ENCODE measurements at places on chromosomes 12 and 14.

DNA sequence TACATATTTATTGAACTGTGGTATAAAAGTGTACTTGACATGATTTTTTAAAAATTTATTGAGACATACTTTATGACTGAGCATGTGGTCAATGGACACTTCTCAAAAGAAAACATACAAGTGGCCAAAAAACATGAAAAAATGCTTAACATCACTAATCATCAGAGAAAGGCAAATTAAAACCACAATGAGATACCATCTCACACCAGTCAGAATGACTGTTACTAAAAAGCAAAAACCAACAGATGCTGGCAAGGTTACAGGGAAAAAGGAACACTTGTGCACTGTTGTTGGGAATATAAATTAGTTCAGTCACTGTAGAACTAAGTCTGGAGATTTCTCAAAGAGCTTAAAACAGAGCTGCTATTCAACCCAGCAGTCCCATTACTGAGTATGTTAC, 1177.6 kb downstream of the GALC start:
- H3K27me3 ChIP-seq: no peaks in the 10 kb centered on the region
- no peaks in the 10 kb centered on the region for H3K4me1 ChIP-seq
- no peak for DNase-seq
- H3K27ac ChIP-seq: no peak overlapping the region

DNA sequence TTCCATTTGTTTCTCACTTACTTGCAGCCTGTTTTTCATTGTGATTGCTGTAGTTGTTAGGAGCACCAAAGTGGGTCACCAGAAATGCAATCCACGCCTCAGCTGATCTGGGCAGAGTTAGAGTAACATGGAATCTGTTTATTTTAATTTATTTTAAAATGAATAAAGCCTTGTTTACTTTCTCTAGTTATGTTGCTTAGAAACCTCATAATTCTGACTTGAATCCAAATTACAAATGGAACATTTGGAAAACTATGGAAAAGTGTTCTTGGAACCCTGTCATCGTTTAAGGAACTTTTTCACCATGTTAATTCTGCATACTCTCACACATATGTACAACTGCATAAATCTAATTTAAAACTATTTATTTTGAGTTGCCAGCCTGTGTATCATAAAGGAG, 92.2 kb upstream of the DAAM1 start:
- no peak overlapping the region for H3K4me3 ChIP-seq
- H3K27ac ChIP-seq: no peak overlapping the region
- H3K36me3 ChIP-seq: no peaks in the 10 kb centered on the region

DNA sequence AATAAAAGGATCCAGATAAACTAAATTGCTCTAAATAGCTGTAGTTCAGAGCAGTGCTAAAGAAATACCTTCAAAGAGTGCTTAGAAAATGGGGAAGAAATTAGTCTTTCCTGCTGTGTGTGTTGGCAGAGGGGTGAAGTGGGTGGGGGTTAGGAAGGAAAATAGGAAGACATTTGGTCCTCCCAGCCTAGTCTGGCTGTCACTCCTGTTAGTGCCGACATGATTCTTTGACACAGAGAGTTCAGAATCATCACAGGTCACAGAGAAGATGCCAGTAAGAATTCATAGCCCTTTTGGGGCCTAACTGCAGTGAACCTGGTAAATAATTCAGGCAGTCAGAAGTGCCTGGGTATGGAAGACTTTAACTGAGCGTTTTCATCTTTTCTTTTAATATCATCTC, 74.8 kb downstream of the FLRT2 start:
- peak; percentile 3 for DNase-seq
- H3K4me3 ChIP-seq: no peak overlapping the region
- H3K4me1 ChIP-seq: no peaks in the 10 kb centered on the region
- no peak overlapping the region for H3K27ac ChIP-seq
- no peaks in the 10 kb centered on the region for H3K36me3 ChIP-seq

DNA sequence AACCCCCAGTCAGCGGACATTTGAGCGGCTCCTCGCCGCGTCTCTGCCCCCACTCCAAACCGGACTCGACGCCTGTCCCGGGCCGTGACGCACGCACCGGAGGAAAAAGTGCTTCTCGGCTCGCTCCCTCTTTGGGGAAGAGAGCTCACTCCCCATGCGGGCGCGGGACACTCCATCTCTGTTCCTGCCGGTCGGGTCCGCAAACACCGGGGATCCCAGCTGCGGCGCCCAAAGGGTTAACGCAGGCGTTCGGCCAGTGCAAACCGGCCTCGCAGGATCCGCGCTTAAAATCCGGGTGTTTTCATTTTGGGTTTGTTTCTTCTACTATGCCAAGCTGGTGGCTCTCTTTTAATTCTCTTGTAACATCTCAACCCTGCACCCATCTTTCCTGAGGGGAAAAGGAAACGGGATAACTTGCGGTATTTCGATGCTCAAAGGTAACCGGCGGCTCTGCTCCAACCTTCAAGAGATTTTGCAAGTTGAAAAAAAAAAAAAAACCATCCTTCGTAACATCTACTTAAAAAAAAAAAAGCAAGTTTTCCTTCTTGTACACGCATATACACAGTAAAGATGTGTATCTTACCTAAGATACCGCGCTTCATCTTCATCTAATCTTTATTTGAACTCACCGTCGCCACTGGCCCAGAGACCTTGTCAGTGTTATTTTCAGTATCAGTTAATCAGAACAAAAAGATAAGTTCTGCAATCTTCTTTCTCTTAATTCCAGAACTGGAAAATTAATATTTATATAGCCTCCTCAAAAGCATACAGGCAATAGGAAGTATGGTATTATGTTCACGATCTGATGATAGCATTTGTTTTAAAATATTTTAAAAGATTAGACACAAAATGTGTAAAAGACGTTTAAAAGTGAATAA, 1.6 kb upstream of the ATP2B1 start:
- no peaks in the 10 kb centered on the region for H3K27me3 ChIP-seq
- H3K4me1 ChIP-seq: peaks cover 28% of the 10 kb centered on the region
- no peaks in the 10 kb centered on the region for H3K36me3 ChIP-seq
- DNase-seq: no peak

- no peak overlapping the region for H3K27ac ChIP-seq
- no peak overlapping the region for H3K4me3 ChIP-seq
- DNase-seq: peak; percentile 45
- no peaks in the 10 kb centered on the region for H3K27me3 ChIP-seq
Observed at GRCh38 chr12:93223440-93224426, 154.0 kb upstream of the NUDT4 start.

- no peak for DNase-seq
- H3K27ac ChIP-seq: no peak overlapping the region
Observed at GRCh38 chr14:102663440-102663839, 71.0 kb downstream of the RCOR1 start.

- no peaks in the 10 kb centered on the region for H3K36me3 ChIP-seq
- H3K4me3 ChIP-seq: no peak overlapping the region
- DNase-seq: no peak
- peaks cover 3% of the 10 kb centered on the region for H3K27me3 ChIP-seq
Observed at GRCh38 chr12:29528161-29528560, 30.7 kb upstream of the OVCH1 start.

GRCh38 chr12:100830003-100830795, 35.6 kb downstream of the ANO4 start:
- H3K27ac ChIP-seq: no peak overlapping the region
- H3K36me3 ChIP-seq: no peaks in the 10 kb centered on the region
- no peaks in the 10 kb centered on the region for H3K27me3 ChIP-seq
- no peaks in the 10 kb centered on the region for H3K4me1 ChIP-seq
- no peak for DNase-seq

- no peaks in the 10 kb centered on the region for H3K27me3 ChIP-seq
- H3K36me3 ChIP-seq: no peaks in the 10 kb centered on the region
- H3K4me3 ChIP-seq: no peak overlapping the region
- no peak overlapping the region for H3K27ac ChIP-seq
- no peaks in the 10 kb centered on the region for H3K4me1 ChIP-seq
Observed at GRCh38 chr12:7361265-7361664, 57.4 kb downstream of the ACSM4 start.

- H3K27ac ChIP-seq: no peak overlapping the region
- no peaks in the 10 kb centered on the region for H3K4me1 ChIP-seq
- DNase-seq: no peak
- no peak overlapping the region for H3K4me3 ChIP-seq
Observed at GRCh38 chr12:90899456-90900182, 55.4 kb downstream of the CCER1 start.

DNA sequence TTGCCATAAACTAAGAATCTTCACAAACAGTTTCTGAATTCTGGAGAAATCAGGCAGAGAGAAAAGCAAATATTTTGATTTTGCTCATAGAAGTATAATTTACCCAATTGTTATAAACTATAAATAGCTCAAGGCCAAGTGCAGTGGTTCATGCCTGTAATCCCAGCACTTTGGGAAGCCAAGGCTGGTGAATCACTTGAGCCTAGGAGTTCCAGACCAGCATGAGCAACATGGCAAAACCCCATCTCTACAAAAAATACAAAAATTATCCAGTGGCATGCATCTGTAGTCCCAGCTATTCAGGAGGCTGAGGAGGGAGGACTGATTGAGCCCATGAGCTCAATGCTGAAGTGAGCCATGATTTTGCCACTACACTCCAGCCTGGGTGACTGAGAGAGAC, 19.6 kb upstream of the MMP19 start:
- no peaks in the 10 kb centered on the region for H3K36me3 ChIP-seq
- no peaks in the 10 kb centered on the region for H3K27me3 ChIP-seq
- no peak overlapping the region for H3K4me3 ChIP-seq
- H3K27ac ChIP-seq: no peak overlapping the region

DNA sequence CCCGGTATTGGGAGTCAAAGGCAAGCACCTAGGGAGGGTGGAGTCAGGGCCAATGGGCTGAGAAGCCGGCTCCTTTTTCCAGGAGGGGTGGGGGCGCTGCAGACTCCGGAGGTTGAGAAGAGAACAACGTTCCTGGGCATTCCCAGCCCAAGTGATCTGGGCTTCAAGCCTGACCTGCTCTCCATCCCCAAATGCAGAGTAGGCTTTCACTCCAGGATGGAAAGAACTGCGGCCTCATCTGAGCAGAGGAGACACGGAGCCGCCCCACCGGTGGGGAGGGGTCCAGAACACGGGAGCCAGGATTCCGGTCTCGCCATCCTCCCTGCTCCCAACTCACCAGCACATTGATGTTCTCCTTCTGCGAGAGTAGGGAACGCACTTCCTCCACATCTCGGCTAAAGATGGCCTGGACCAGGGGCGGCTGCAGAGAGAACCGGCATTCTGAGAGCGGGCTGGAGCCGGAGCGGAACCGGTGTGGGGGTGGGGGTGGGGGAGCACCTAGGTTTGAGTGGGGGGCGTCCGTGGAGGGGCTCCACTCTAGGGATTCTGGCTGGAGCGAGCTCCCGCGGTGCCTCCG, 605 bp downstream of the ANKRD52 start:
- H3K4me3 ChIP-seq: peak overlapping the region; percentile 77
- H3K27me3 ChIP-seq: no peaks in the 10 kb centered on the region
- peaks cover 11% of the 10 kb centered on the region for H3K4me1 ChIP-seq
- peaks cover 31% of the 10 kb centered on the region for H3K36me3 ChIP-seq
- H3K27ac ChIP-seq: peak overlapping the region; percentile 74

DNA sequence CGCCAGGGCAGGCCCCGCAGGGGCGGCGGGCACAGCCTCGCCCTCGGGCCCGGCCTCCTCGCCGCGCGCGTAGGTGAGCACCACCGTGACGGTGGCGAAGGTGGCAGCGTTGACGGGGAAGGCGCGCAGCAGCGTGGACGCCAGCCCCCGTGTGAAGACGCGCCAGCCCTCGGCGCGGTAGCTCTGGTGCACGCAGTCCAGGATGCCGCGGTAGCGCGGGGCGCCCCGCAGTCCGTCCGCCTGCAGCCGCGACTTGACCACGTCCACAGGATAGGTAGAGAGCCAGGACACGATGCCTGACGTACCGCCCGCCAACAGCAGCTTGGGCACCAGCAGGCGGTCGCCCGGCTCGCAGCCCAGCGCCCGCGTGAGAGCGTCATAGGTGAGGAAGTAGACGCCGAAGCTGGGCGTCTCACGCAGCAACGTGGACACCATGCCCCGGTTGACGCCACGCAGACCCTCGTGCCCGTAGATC, 13.9 kb downstream of the SLC25A29 start:
- H3K27ac ChIP-seq: no peak overlapping the region
- peaks cover 63% of the 10 kb centered on the region for H3K36me3 ChIP-seq
- H3K4me3 ChIP-seq: no peak overlapping the region
- peaks cover 15% of the 10 kb centered on the region for H3K4me1 ChIP-seq
- no peak for DNase-seq

DNA sequence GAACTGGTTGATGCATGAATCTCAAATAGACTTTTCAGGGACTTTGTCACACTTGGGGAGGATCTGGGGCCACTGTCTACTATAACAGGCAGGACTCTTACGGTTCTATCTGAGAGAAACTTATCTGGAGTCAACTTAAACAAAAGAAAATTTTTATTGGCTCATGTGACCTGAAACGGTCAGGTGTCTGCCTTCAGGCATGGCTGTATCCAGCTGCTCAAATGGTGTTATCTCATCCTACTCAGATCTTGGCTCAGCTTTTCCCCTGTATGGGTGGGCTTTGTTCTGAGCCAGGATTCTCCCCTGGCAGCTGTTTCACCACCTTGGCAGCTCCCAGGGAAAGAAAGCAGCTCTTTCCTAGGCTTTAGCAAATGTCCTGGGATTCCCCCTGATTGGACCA, 183.2 kb upstream of the MYL2 start:
- no peak for DNase-seq
- peaks cover 14% of the 10 kb centered on the region for H3K4me1 ChIP-seq
- H3K36me3 ChIP-seq: no peaks in the 10 kb centered on the region
- no peaks in the 10 kb centered on the region for H3K27me3 ChIP-seq
- H3K27ac ChIP-seq: no peak overlapping the region

DNA sequence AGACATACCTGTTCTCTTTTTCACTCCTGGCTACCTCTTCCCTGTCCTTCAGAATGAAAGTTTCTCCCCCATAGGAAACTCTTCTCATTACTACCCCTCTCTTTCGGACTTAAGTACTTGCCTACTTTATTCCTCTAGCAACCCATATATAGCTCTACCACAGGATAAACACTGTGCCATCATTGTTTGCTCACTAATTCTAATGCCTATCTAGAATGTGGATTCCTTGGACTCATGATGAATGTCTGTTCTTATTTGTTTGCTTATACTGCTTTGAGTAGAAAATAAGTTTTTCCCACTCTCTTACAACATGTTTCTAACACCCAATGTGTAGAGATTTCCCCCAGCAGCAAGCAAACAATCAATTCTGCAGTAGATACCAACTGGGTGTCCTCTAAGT, 1094.9 kb downstream of the SLC6A15 start:
- H3K4me3 ChIP-seq: no peak overlapping the region
- no peak for DNase-seq
- no peaks in the 10 kb centered on the region for H3K27me3 ChIP-seq
- no peaks in the 10 kb centered on the region for H3K36me3 ChIP-seq
- H3K4me1 ChIP-seq: no peaks in the 10 kb centered on the region

GRCh38 chr12:65891987-65892481, 67.8 kb downstream of the HMGA2 start:
- H3K36me3 ChIP-seq: peaks cover 2% of the 10 kb centered on the region
- peak overlapping the region; percentile 54 for H3K27ac ChIP-seq
- peak overlapping the region; percentile 58 for H3K4me3 ChIP-seq
- DNase-seq: peak; percentile 72
- H3K4me1 ChIP-seq: peaks cover 58% of the 10 kb centered on the region
- H3K27me3 ChIP-seq: no peaks in the 10 kb centered on the region

DNA sequence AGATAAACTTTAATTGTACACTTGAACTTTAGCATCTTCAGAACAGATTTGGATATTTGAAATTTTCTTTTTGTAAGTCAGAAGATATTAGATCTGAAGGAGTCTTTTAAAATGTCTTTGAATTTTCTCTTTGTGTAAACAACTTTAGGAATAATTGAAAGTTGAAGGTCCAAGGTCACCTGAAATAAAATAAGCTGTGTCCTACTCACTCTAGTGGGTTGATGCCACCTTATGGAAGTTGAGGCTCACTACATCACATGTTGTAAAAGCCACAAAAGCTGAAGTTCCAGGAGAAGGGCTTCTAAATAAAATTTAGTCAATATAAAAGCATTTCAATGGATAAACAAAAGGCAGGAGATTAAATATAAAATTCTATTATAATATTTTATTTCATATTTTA, 122.0 kb upstream of the ATXN7L3B start:
- no peaks in the 10 kb centered on the region for H3K4me1 ChIP-seq
- peak; percentile 12 for DNase-seq
- H3K4me3 ChIP-seq: no peak overlapping the region
- no peaks in the 10 kb centered on the region for H3K27me3 ChIP-seq
- no peaks in the 10 kb centered on the region for H3K36me3 ChIP-seq
